Foreskin melanocyte (primary cell): ENCODE measurements at places on chromosomes 7 and 10.

- DNase-seq: no peak
These were observed 126.8 kb downstream of the WDFY4 start for GRCh38 chr10:48811461-48811860.

DNA sequence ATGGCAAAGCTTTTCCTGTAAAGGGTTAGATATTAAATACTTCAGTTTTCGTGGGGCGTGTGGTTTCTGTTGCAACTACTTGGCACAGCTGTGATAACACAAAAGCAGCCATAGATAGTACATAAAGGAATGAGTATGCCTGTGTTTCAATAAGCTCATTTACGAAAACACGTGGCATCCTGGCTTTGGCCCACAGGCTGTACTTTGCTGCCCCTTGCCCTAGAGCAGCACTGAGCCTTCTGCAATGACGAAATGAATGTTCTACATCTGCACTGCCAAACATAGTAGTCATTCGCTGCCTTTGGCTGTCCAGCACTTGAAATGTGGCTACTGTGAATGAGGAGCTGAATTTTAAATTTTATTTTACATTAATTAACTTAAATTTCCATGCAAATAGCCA is 376.2 kb upstream of the TPK1 start:
- DNase-seq: peak; percentile 97

- DNase-seq: no peak
These were observed 227.6 kb upstream of the IMMP2L start for GRCh38 chr7:111789870-111790269.

- DNase-seq: peak; percentile 56
These were observed 15.7 kb downstream of the RBM33 start for GRCh38 chr7:155660059-155660757.

GRCh38 chr10:110643653-110644597 is at the start of gene RBM20:
RBM20 (plus strand) TSS chr10:110644336; CDS start chr10:110644455, 119 bp downstream.
- DNase-seq: no peak

DNA sequence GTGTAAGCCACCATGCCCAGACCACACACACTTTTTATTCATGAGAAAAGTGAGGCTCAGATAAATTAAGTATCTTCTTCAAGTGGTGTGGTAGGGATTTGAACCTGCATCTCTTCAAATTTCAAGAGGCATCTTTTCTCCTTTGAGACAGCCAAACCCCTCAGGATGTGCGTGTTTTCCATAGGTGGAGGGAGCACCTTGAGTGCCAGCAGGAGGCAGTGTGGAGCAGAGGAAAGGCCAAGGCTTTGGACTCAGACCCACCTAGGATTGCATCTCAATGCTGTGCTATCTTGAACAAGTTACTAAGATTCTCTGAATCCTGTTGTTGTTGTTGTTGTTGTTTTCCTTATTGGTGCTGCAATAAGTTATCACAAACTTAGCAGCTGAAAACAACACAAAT is 40.2 kb upstream of the MYL10 start:
- no peak for DNase-seq

DNA sequence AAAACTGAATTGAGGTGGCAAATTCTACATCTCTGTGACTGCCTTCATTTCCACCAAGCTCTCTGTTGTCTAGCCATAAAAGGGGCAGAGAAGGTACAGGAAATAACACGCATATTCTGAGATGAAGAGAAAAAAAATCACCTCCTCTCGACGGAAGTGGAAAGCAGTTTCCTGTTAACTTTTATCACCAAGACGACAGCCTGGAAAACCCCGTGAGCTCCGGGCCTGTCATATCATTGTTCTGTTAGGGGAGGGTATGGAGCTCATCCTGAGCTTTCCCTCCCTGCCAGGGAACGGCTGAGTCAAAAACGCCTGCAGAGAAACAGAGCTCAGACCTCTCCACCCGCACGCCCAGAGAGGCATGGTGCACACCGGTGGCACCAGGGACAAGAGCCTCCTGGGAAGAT is 200.3 kb downstream of the PRPF18 start:
- peak; percentile 66 for DNase-seq

DNA sequence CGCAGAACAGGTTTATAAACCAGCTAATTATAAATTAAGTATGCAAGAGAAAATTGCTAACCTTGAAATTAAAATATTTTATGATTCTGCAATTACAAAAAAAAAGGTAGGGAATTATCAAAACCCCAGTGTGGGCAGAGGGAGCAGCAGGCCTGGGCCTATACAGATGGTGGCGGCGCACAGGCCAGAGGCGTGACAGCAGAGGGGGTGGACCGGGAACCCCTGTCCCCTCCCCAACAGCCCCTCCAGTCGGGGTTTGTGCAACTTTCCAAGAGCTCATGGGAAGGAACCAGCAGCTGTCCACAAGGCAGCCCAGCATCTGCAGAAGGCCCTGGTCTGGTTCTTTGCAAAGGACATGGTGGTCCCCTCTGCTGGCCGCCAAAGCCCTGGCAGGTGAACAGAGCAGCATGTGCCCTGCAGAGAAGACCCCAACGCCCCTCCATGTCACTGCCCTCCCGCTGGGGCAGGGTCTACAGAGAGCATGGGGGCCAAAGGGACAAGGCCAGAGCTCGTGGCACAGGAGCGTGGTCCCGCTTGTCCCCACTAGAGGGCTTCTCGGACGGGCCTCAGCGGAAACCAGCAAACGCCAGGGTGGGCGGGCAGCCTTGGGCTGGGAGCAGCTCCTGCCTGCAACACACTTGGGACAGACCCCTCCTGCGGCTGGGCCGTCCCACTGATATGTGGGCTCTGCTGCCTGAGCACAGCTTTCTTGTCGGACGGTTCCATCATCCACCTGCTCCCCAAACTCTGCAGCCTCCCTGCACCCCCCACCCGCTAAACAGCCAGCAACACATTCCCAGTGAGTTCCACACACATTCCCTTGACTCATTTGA is 75.1 kb downstream of the EBF3 start:
- no peak for DNase-seq

DNA sequence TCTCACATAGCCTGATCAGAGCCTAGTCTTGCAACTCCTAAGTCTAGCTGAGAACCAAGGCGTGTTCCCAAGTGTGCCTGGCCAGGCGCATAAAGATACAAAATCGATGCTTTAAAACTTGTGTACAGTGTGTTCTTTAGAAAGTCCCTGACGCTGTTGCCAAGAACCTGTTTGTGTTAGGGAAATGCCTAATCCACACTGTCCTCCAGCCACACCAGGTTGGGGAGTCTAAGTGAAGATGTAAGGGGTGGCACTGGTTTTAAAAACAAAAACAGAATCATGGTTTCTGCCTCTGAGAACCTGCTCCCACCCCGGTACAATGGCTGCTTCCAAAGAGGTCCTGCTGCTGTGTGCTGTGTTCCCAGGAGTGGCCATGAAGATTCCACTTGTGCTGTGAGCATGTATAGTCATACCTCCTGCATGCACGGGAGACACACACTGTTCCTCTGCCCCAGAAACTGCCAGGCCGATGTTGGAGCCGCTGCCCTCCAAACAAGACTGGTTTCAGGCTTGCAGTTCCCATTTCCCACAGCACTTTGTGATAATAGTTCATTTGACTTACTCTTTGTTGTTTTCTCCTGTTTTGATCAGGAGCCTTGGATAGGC is 88.5 kb downstream of the CCNY start:
- no peak for DNase-seq

- DNase-seq: no peak
These were observed 1.6 kb upstream of the ORAI2 start for GRCh38 chr7:102431617-102432298.

DNA sequence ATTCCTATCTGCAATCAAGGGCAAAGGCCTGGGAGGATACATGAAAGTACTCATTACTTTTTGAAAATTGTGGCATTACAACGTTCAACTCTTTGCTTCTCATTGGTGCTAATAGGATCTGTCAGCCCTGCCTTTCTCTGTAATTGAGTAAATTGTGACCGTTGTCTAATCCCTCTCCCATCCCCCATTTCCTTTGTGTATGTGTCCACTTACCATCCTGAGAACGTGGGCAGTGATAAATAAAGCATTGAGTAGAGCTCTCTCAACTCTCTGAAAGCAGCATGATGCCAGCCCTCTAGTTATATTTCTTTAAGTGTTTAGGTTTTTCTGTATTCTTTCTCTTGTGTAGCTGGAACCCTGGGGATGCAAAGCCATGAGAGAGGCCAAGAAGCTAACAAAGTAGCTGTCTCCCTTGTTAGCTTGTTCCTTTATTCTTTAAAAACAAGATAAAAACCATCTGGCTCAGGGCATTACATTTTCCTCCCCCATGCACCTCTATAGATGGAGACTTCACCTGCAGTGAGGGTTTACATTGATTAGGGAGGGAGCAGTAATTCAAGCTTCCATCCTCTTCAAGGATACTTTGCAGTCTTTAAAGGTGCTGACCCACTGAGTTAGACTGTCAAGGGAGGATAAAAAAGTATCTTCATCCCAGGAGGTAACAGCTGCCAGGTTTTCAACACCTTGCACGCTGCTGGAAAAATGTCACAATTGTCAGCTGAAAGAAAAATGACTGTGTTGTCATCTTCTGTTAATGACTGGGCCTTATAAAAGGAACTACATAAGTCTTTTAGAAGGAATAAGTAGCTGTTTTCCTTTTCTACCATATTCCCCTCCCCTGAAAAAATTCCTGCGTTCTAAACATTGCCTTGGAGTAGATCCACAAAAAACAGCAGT is 112.3 kb downstream of the BTRC start:
- no peak for DNase-seq

DNA sequence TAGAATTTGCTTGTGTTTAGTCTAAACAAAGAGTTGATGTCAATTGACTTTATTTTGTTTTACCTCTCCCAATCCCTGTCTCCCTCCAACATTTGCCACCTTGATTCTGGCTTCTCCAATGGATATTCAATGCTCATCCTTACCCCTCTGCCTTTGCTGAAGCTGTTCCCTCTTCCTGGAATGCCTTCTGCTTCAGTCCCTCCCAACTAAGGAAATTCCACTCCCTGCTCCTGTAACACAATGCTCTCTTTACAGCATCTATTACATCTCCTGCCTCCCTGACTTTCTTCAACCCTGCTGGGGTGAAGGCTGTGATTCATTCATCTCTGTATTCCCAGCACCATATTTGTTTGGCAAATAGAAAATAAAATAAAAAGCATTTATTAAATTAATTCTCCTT is 34.5 kb upstream of the TAC1 start:
- DNase-seq: no peak

- DNase-seq: no peak
These were observed 49.3 kb downstream of the CFAP46 start for GRCh38 chr10:132893090-132893489.

GRCh38 chr7:144391823-144392255 is 11.7 kb downstream of the NOBOX start:
- DNase-seq: peak; percentile 54

GRCh38 chr7:24411226-24411625 is 127.2 kb downstream of the NPY start:
- no peak for DNase-seq

- DNase-seq: no peak
These were observed 250.8 kb upstream of the MBL2 start for GRCh38 chr10:53023411-53023810.

DNA sequence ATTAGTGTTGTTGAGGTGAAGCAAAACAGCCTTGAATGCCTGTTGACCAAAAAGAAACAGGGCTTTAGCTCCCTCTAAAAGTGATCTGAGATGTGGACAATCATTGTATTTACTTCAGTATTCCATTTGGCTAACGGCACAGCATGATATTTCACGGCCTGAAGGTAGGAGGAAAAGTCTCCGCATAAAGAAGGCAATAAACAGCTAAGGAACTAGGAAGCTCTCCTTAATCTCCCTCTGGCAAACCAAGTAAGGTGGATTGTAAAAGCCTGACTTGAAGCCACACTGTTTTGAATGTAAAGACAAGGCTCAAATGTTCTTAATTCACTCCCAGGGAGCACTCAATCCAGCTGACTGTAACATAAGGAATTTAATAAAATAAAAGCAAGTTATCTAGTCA is 160.0 kb upstream of the ZNF804B start:
- no peak for DNase-seq

DNA sequence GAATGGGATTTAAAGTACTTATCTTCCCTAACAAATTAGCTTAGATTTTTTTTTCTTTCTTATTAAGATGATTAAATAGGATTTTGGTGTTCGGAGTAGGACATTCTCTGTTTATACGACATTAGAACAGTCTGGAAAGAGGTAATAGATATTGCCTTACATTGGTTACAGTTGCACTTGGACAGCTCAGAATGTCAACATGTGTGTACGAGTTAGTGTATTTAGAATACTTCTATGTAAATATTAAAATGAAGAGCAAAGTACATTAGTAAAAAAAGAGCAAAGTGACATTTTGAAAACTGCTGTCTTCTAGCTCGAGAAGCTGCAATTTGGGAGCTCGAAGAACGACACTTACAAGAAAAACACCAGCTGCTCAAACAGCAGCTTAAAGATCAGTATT is 51.5 kb downstream of the SLK start:
- no peak for DNase-seq

- no peak for DNase-seq
These were observed 461 bp upstream of the WIPF3 start for GRCh38 chr7:29805886-29806207.

GRCh38 chr7:27154369-27154768 is 2.0 kb upstream of the HOXA3 start:
- no peak for DNase-seq

DNA sequence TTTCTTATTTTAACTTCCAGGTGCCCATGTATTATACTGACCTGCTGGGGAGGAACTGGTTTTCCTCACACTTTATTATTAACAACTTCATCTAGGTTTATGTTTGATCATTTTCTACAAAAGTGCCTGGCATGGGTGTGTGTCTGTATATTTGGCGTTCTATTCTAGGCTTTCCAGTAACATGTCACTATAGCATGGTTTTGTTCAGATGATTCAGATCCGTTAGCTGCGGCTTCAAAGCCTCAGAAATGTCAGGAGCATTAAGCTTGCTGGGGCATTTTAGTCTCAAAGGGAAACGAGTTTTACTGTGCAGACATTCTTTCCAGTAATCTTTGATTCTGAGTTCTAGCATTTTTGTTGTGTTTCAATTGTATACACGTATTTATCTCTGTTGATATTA is 2.3 kb downstream of the INPP5A start:
- peak; percentile 34 for DNase-seq

- no peak for DNase-seq
These were observed 18.6 kb upstream of the MEST start for GRCh38 chr7:130473289-130473688.

GRCh38 chr10:80154978-80155695 is 22.6 kb downstream of the PLAC9 start:
- peak; percentile 62 for DNase-seq

- DNase-seq: no peak
These were observed 43.6 kb downstream of the CNNM1 start for GRCh38 chr10:99372546-99373271.

- DNase-seq: no peak
These were observed 290.2 kb downstream of the DNAJB6 start for GRCh38 chr7:157627033-157627432.

DNA sequence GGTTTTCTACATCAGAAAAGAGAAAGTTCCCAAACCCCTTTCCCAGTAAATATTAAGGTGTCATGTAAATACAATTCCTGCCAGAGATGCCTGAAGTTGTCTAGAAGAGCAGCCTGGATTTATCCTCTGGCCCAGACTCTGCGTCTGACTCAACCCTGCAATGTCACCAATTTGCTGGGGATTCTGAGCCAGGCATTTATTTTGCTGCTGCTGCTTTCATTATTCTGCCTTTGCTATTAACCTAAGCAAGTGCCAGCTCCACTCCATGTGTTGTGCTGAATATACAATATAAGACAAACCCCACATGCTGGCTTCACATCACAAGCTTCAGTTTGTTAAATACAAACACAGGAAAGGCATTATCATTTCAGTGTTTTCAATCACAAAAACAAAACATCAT is 59.1 kb downstream of the ELAPOR2 start:
- no peak for DNase-seq

- no peak for DNase-seq
These were observed 20.5 kb upstream of the VWDE start for GRCh38 chr7:12423997-12424745.
